ENCODE measurements at places on chromosomes 11 and 22.

DNA sequence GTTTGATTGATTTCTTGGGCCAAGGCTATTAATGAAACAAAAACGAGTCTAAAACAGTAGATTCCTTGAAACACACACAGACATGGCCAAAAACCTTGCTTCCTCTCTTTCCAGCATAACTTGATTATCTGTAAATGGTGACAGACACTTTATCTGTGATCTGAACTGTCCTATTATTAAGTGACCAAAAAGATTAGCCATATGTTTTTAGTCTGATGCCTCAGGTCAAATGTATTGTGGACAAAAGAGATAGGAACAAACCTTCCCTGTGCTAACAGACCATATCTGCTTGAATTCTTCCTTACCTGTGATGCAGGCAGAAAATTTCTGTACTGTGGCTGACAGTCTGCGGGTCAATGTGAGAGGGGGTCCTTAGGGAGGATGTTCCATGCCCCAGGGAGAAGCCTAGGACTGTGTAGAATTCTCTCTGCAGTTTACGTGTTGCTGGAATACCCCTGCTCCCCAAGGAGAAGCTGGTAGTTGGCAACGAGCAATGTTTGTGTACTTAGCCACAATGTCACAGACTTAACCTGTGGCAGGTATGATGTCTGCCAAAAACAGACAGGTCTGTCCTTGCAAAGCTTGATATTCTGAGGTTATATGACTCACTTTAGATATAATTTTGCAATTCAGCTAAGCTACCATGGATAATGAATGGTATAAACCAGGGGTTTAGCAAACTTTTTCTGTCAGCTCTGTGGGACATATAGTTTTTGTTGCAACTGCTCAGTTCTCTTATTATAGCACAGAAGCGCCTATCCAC is 31.2 kb downstream of the C11orf71 start:
- DNase-seq, result no peak

DNA sequence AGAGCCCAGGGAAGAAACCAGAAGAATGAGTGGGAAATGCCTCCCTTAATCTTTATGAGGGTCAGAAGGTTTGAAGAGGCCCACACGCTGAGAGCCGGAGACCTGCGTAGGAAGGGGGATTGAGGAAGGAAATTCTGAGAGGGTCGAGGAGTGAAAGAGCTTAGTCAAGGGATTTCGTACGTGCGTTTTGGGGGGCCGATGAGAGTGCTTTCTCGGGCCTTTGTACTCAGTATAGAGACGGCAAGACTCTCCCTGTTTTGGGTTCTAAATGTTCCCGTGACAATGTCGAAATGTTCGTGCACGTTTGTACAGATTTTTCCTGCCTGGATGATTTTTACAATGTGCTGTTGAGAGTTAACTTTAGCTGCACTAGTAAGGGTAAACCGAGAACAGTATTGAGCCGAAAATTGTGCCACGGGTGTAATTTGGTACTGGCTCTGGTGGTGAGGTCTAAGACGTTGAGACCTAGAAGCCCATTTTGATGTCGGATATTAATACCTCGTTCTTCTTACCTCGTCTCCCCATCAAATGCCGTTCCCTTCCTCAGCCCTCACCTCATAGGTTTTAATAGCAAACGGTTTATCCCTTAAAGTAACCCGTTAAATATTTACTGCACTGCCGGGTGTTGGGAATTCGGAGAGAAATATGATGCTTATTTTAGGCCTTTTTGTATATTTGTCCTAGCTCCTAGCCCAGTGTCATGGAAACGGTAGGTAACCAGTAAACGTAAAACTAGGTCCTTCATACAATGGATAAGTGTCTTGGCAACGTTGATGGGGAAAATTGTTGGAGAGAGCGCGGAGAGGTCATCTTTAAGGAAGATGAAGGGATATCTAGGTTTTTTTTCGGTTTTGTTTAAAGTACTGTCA is 734 bp downstream of the C11orf58 start:
- DNase-seq, result no peak

DNA sequence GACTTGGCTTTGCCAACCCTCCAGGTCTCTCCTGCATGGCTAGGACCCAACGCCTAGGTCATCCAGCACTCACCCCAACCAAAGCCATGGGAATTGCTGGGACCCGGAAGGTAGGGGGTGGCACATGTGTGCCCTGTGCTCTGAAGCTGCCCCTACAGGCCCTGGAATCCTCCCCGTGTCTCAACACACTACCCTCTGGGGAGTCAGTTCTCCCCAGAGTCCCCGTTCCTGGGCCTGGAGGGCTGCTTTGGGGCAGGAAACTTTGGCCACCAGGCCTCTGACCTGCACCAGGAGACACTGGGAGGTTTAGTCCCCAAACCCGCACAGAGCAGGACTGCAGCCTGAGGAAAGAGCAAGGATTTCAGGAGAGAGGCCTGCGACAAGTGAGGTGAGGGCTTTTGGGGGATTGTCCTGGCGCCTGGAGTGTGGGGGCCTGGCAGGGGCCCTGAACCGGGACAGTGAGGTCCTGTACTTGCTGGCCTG is 495 bp upstream of the IFITM1 start:
- no peak for DNase-seq

DNA sequence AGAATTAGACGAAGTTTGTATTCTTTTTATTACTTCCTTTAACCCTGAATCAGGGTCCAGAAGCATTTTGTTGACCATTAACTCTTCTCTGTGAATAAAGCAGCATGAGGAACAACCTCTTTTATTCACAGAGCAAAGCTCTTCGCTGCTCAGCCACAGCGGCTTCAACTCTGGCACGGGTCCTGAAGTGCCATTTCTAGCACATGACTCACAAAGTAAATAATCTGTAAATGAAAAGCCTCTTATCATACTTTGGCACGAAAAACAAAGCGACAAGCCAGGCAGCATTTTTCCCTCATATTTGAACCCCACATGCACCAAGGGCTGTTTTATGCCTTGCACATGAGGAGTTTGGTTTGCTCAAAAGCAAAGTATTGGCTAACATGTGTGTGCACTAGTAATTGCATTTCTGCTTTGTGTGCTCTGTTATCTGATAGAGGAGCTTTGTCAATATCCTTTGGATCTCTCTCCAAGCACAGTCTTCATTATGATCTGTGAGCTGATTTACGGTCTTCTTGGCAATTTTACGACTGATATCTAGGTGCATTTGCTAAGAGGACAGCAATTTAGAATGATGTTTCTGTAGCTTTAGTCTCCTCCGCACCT is 33.0 kb upstream of the APOBEC3A start:
- no peak for DNase-seq

DNA sequence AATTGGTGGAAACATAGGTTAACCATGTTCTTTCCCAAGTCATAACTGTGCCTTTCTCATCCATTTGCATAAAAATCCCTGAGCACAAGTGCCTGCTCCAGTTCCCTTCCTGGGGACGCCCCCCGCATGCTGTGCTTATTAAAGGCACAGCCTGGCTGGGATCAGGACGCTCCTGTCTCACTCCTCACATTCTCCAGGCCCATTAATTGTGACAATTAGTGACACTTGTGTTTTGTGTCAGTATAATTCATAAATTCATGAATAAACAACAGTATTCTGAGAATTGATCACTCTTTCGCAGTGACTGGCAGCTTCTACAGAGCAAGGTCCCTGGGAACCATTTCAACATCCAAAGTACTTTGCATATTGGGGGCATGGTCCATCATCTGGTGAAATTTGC is 1354.4 kb downstream of the TBC1D22A start:
- DNase-seq, result no peak

DNA sequence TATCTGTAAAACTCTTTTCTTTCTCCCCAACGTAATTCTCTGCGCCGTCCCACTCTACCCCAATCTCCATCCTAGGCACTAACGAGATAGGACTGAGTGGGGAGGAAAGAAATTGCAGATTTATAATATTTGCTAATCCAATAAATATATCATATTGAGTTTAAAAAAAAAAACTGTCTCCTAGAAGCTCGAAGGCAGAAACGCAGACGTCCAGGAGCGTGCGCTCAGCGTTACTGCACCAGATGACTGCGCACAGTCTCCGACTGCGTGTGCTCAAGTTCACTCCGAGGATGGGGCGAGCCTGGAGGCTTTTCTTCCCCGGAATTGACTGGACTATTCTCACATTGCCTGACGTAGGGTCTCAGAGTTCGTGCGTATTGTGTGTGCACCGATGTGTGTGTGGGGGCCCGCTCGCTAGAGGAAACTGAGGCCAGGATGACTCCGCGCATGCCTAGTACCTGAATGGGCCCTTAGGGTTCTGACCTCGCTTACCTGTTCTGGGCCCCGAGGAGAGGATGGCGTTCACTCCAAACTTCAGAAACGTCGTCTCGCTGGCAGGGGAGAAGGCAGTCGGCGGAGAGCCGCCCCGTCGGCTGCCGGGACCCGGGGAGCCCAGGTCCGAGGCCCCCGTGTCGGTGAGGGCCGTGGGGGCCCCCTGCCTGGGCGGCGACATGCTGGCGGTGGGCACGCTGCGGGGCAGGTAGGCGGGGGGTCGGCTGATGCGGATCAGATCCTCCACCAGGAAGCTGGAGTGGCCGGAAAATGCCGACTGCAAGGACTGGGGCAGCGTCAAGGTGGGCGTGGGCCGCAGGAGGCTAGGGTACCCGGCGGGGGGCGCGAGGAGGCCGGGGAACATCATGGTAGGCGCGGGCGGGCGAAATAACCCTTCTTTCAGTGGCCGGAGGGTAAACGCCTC is 551 bp downstream of the DBX1 start:
- no peak for DNase-seq

DNA sequence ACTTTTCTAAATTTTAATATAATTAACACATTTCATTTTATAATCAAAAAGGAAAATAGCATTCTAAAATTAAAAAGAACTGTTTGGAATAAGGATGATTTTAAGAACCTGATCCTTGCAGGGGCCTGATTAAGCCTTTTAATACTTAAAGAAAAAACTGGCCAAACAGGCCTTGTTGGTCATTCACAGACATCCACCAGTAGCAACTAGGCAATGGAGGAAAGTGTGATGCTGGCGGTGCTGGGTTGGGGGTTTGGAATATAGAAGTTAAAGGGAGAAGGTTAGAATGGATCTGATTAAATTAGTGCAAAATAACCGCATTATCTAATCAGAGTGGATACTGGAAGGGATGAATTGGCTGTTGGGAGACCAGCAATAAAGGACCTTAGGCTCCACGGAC is 16.9 kb upstream of the TEAD1 start:
- DNase-seq, result no peak

DNA sequence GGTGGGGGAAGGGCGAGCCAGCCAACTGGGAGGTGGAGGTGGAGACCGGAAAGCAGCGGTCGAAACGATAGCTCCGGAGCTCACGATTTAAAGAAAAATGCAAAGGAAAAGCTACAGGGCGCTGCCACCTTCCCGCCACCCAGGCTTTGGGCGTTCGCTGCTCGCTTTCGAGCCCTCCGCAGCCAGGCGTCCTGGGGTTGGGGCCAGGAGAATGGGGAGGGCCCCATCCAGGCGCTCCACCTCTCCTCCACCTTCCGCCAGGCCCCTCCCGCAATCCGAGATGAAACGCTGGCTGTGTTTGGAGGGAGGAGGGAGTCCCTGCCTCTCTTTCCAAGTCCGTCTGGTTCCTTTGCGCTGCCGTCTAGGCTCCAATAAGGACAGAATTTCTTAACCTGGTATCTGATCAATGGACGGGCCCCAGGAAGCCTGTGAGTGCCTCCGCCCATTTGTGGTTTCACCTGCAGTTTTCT is 483 bp upstream of the ABTB2 start:
- DNase-seq, result no peak

DNA sequence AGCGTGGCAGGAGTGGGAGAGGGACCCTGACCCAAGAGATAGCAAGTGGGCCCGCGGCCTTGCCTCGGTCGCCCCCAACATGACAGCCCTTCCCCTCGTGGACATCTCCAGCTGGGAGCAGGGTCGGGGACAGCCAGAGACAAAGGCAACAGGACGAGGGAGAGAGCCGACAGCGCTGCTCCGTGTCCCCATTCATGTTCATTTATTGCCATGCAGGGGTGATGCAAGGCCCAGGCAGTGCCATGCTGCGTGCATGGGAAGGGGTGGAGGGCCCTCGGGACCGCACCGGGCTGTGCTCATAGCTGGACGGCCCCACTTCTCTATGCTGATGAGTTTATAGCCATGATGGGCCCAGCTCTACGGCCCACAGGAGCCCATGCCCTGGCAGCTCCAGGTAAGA is 12.7 kb downstream of the MRPL23 start:
- no peak for DNase-seq

- no peak for DNase-seq
Measured at GRCh38 chr22:48888466-48889208, 939.0 kb downstream of the BRD1 start.

DNA sequence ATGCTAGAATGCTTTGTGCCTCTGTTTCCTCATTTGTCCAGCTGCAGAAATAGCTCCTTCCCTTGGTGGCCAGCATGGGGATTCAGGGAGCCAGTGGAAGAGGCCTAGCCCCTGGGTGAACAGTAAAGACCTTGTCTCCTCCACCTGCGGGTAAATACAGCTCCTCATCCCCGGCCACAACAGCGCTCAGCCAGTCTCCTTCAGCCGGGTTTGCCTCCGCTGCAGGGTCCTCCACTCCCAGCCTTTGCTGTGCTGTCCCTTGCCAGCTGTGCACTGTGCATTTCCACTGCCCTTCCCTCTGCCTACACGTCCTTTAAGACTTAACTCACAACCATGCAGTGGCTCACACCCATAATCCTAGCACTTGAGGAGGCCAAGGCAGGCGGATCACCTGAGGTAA is 1.5 kb upstream of the CDC42EP1 start:
- DNase-seq, result no peak

- no peak for DNase-seq
Measured at GRCh38 chr11:102177974-102178631, 67.9 kb downstream of the YAP1 start.

- DNase-seq, result no peak
Measured at GRCh38 chr11:47905358-47906059, 57.4 kb upstream of the NUP160 start.

DNA sequence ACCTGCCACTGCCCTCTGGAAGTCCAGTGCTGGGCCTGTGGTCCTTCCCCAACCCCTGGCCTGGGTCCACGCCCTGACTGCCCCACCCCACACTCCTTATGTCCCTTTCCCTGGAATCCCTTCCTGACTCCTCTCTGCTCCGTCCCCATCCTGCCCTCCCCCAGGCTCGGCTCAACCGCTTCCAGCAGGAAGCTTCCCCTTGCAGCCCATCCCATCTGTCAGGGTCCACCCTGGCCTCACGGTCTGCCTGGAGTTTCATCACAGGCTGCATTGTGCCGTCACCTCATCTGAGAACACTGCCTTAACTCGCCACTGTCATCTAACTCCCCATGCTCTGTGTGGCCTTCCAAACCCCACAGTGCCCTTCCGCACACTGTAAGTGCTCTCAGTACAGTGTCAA is 64.3 kb downstream of the NAT10 start:
- no peak for DNase-seq

- DNase-seq, result no peak
Measured at GRCh38 chr22:38863531-38864131, 8.4 kb downstream of the CBX6 start.

All from stimulated activated CD8-positive, alpha-beta memory T cell treated with anti-CD3 and anti-CD28 coated beads, Interleukin-15, amount 100 ng/mL, for 48 hours (primary cell).